AG10803 (cell line): ENCODE measurements at places on chromosomes 6 and 20.

DNA sequence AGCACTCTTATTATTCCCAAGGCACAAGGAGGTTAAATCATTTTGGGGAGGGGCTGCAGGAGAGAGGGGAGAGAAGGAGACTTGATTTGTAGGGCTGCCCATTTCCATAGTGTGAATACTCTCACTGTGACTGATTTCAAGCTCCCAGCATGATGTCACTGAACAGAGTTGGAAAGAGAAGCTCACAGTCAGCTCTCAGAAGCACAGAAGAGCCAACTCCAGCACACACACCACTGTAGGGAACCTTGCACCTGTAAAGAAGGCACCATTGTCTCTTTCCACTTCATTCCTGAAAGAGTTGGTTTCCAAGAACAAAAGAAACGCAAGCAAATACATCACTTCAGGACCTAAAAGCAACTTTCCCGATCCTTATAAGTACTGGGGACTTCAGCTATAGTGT lies 12.7 kb upstream of the STK35 start:
- DNase-seq: no peak

- DNase-seq: peak; percentile 92
Observed at GRCh38 chr6:57257911-57258541, 35.9 kb upstream of the RAB23 start.

GRCh38 chr6:126307849-126308248 lies 32.1 kb upstream of the CENPW start:
- DNase-seq: peak; percentile 38

GRCh38 chr20:35271073-35271882 lies 6.6 kb downstream of the MMP24OS start:
- DNase-seq: no peak

DNA sequence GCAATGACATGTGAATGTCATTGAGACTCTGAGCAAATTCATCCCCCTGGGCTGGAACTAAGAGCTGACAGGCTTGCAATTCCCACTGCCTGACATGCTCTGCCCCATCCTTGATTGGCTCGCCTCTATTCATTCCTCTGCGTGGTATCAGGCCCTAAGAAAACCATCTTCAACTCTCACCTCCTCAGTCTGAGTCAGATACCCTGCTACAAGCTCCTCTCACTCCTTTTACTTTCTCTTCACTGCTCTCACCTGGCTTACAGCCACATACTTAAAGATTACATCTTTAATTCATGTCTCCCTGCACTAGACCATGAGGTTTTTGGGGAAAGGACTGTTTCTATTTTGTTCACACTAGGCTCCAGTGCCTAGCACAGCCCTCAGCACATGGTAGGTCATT lies 131.6 kb downstream of the KIF6 start:
- DNase-seq: no peak

DNA sequence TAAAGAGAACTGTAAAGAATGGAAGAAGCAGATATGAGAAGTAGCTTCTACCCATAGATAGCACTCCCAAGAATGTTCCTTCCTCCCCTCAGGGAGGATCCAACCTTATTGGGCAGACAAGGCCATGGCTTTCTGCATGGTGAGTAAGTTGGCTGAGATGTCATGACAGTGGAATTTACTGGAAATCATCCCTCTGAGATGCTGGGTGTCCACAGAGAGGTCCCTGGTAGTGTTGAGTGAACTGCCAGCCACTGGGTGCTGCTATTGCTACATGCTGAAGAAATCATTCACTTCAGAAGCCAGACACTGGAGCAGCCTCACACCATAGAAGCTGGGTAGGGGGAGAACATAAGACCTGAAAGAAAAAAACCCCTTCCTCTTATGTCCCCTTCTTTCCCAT lies 46.4 kb upstream of the FERMT1 start:
- peak; percentile 18 for DNase-seq

DNA sequence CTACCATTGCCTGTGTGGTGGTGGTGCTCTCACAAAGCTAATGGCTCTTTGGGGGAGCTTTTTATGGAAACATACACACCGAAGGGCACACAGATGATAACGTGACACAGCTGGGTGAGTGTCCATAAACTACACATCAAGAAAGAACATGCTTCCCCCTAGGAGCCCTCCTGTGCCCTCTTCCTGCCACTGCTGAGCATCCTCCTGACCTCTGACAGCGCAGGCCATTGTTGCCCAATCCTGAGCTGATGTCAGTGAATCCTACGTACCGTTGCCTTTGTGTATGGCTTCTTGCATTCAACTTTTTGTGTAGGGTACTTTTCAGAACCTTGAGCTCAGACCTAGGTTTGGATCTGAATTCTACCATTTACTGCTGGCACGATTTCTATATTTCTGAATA lies 65.8 kb upstream of the SLC22A1 start:
- no peak for DNase-seq

DNA sequence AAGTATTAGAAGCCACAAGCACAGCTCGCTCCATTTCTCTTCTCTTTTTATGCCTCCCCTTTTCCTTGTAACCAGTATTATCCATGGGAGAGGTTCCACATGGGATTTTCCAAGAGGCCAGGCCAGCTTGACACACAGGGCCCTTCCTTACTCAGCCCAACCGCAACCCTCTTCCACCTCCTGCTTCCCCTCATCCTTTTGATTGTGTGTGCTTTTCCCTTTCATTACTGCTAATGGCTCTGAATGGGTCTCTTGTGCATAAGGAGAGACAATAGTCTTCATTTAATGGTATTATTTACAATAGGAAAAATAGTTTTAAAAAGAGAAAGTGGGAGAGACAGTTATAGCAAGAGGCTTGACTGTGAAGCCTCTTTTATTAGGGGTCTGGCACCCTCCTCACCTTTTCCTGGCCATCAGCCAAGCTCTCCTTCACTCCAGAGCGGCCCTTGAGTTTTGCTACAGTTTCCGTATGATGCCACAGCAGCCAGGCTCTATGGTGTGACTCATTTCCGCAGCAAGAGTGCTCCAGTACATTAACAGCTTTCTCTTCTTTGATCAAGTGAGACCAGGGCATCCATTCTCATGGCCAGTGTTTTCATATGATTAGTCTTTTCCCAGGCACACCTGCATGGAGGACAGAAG lies 579.5 kb downstream of the TFAP2B start:
- DNase-seq: no peak

DNA sequence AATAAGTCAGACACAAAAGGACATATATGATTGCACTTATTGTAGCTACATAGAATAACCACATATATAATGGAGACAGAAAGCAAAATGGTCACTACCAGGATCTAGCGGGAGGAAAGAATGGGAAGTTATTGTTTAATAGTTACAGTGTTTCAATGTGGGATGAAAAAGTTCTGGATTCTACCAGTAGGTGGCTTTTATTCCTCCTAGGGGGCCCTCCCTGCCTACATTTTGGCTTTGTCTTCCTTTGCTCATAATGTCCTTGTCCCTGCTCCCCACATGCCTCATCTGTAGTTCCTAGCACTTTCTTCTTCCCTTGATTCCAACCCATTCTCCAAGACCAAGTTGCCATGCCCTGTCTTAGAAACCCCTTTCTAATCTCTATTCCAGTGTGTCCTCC lies 16.3 kb downstream of the ZNF133 start:
- no peak for DNase-seq

DNA sequence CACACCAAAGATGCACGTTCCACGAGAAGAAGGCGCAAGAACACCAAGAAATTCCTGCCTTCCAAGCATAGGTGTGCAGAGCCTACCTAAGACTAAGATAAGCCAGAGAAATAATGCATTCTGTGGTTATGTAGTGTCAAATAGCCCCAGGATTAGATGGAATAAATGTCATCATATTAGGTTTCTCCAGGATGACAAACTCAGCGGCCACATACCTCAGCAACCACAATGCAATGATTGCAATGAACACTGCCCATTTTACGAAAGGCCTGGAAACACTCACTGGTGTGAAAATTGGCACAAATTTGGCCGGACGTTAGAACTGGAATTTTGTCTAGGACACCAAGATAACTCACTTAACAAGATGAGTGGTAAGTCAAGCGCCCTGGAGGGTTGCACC lies 129.7 kb downstream of the SLC22A3 start:
- peak; percentile 27 for DNase-seq

- no peak for DNase-seq
Observed at GRCh38 chr6:34317882-34318498, 69.2 kb upstream of the SMIM29 start.

DNA sequence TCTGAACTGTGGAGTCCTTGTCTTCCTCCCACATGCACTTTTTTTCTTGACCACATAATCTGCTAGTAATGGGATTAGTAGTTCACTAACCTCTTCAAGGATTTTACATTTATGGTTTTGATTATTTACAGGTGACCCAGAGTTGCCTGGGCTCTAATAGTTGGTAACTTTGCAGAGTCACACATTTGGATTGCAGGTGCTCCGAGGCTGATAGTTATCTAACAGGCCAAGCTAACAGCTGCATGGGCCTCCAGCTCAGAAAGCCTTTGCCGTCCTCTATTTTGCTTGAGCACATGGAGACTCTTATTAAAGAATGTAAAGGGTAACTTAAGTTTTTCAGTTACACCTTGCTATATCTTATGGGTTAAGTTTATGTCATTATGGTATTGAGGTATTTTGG lies 95.4 kb downstream of the ANKS1A start:
- no peak for DNase-seq

GRCh38 chr20:56828402-56828801 lies 199.3 kb downstream of the TFAP2C start:
- peak; percentile 11 for DNase-seq

GRCh38 chr20:55635870-55636269 lies 369.4 kb downstream of the CBLN4 start:
- DNase-seq: no peak

GRCh38 chr6:49299279-49299678 lies 163.8 kb downstream of the MMUT start:
- no peak for DNase-seq

DNA sequence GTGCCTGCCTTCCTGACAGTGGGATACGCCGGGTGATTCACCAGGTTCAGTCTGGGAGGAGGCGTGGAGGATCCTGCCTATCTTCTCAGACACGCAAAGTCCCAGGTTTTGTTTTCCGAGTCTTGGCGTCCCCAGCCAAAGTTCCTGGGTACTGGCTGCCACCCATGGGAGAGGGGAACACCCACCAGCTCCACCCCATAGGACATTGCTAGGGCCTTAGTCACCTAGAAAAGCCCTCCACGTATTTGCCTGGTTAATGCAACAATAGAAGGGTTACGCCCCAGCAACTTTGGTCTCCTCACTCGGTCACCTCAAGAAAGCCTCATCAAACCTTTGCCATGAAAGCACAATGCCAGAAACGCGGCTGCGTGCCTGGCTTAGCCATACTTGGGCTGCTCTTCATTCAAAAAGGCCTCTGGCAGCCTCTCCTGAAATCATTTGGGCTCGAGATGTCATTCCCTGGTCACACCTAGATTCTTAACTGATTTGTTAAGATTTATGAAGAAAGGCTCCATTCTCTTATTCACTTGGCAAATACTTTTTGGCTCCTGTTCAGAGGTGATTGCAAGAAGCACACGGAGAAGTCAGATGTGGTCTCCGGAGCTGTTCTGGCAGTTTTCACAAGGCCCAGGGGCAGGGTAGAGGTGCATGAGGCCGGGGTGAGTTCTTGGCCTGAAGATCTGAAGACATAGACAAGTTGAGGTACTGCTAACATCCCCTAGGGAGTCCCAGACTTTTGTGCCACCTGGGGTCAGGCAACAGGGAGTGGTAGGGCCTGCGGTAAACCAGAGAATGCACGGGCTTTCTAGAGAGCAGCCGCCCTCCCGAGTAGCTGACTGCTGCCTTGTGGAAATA lies 35.5 kb upstream of the ZNF133 start:
- DNase-seq: no peak

- no peak for DNase-seq
Observed at GRCh38 chr6:33175436-33176069, 16.7 kb downstream of the COL11A2 start.

DNA sequence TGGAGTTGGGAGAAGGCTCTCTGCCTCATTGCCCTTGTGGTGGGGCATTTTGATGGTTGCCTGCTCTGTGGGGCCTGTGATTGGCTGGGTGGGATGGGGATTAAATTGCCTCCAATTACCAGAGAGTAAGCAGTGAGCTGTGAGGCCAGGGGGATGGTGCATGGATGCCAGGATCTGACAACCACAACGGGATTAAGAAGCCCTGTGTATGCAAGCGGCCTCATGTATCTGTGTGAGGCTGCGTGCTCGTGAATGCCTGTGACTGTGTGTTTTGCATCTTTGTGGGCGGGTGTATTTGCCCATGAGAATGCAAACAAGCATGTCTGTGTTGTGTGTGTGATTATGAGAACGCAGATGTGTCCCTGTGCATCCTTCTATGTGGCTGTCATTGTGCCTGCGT lies 46.1 kb downstream of the CD40 start:
- no peak for DNase-seq

DNA sequence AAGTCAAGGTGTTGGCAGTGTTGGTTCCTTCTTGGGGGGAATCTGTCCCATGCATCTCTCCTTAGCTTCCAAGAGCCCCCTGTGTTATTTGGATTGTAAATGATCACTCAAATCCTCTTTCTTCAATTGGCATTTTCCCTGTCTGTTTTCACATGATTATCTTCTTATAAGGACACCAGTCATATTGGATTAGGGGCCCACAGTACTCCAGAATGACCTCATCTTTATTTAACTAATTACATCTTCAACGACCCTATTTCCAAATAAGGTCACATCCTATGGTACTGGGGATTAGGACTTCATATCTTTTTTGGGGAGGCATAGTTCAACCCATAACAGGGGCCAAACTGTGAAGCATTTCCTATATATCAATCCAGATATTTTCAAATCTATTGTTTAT lies 57.3 kb downstream of the PTPRA start:
- DNase-seq: no peak

- DNase-seq: no peak
Observed at GRCh38 chr6:38524436-38525145, 115.1 kb downstream of the BTBD9 start.

GRCh38 chr6:78868116-78868515 lies 765 bp downstream of the IRAK1BP1 start:
- DNase-seq: peak; percentile 1

- DNase-seq: peak; percentile 2
Observed at GRCh38 chr6:89475101-89475500, 42.1 kb downstream of the ANKRD6 start.

- DNase-seq: peak; percentile 34
Observed at GRCh38 chr6:16849280-16849987, 88.2 kb upstream of the ATXN1 start.

GRCh38 chr6:37077191-37077904 lies 71.9 kb downstream of the FGD2 start:
- DNase-seq: no peak

- DNase-seq: no peak
Observed at GRCh38 chr20:11989018-11989771, 71.5 kb downstream of the BTBD3 start.

GRCh38 chr6:2194643-2195042 lies 50.8 kb downstream of the GMDS start:
- no peak for DNase-seq

GRCh38 chr6:168302534-168302933 lies 17.0 kb downstream of the DACT2 start:
- no peak for DNase-seq

GRCh38 chr20:5508044-5508443 lies 191.3 kb upstream of the PROKR2 start:
- DNase-seq: no peak

DNA sequence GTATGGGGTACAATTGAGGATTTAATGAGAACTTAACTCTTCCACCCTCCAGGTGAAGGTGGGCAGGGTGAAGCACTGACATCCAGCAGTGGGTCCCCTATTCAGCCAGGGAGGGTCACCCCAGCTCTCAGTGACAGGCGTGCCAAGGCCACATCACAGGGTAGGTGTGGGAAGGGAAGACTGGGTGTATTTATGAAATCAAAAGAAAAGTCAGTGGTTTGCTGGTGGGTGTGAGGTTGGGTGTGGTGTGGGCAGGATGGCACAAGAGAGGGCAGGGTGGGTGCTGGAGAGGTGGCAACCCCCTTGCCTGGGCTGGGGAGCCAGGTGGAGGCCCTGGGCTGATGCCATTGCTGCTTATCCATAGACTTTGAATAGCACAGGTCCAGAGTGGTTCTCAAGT lies 16.6 kb downstream of the SYNDIG1 start:
- DNase-seq: no peak
